ENCODE measurements at places on chromosomes 7 and 10.

GRCh38 chr10:96310321-96310669 is 6.1 kb downstream of the DNTT start:
- no peak for DNase-seq

GRCh38 chr10:125662584-125662983 is 20.4 kb downstream of the TEX36 start:
- no peak for DNase-seq

GRCh38 chr10:70981936-70982335 is 93.6 kb upstream of the PCBD1 start:
- DNase-seq = no peak

GRCh38 chr7:571718-572415 is 52.2 kb upstream of the PDGFA start:
- DNase-seq = no peak

GRCh38 chr10:132458586-132459300 is 61.7 kb downstream of the PWWP2B start:
- peak; percentile 77 for DNase-seq

DNA sequence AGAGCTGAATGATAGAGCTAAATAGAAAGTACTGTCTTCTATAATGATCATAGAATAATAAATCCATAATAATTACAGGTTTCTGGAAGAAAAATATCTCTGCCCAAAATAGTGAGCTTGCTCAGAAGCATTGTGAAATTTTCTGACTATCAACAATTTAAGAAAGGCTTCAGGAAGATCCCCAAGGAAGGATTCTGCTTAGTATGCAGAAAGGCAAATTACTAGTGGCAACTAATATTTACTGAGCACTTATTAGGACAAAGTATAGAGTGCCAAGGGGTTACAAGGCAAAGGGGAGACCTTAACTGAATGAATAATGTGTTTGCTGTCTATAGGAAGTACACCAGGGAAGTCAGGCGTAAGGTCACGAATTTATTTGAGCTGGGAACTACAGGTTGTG is 158.1 kb upstream of the LRRTM3 start:
- DNase-seq = no peak

DNA sequence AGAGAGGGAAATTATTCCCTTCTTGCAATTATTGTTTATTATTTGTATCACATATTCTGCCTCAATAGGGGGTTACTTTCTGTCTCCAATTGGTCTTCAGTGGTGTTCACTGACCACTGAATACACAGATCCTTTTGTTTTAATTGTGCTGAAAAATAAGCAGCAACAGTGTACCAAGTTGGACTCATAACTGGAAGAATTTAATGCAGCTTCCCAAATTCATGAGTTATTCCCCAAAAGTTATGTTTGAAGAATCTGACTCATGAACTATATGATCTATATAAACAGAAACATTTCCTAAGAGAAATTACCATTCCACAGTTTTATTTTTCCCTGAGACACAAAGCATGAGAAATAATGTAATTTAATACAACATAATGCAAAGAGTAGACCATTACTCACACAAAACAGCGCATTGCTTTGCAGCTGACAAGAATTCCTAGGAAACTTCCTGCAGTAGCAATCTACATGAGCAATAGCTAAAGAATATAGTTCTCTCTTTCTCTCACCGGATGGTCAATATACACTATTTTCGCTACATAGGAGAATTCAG is 479.2 kb downstream of the HTR7 start:
- no peak for DNase-seq

GRCh38 chr10:129707406-129708388 is 240.7 kb downstream of the MGMT start:
- DNase-seq = no peak

DNA sequence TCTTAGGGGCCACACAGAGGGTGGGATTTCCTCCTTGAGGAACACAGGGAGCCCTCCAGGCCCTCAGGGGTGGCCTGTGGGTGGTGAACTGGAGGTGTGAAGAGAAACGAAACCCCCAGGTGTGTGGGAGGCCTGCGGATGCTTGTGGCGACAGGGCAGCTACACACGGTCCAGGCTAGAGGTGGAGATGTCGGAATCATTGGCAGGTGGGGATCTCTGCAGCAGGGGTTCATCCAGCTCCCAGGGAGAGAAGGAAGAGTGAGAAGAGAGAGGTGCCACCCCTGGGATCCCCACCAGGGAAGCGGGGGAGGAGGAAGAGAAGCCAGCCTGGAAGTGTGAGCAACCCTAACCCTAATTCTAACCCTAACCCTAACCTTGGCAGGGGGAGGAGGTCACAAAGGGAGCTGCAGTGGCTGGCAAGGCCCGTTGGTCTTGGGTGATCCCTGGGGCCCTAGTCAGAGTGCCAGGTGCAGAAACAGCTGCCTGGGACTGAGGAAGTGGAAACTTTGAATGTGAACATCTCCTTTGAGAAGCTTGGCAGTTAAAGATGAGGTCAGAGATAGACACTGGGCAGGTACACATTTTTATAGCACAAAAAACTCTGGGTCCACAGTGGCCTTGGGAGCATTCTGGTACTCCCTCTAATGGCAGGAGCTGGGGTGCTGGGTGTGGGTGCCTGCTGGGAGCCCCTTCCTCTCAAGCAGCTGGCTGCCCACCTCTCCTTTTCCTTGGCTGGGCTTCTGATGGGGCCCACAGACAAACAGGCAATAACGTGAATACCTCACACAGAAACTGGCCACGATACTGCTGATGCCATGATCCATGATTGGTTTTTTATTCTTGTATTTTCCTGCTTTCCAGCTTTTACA is 6.8 kb upstream of the AEBP1 start:
- no peak for DNase-seq

DNA sequence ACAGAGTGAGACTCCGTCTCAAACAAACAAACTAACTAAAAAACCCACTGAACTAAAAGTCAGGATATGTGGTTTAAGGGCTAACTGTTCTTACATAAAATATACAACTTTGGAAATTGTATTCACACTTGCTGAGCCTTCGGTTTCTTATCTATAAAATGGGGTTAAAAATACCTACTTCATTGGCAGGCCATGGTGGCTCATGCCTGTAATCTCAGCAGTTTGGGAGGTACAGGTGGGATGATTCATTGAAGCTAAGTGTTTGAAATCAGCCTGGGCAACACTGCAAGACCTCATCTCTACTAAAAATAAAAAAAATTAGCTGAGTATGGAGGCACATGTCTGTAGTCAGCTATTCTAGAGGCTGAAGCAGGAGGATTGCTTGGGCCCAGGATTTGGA is 115.4 kb upstream of the KLF6 start:
- DNase-seq = no peak

DNA sequence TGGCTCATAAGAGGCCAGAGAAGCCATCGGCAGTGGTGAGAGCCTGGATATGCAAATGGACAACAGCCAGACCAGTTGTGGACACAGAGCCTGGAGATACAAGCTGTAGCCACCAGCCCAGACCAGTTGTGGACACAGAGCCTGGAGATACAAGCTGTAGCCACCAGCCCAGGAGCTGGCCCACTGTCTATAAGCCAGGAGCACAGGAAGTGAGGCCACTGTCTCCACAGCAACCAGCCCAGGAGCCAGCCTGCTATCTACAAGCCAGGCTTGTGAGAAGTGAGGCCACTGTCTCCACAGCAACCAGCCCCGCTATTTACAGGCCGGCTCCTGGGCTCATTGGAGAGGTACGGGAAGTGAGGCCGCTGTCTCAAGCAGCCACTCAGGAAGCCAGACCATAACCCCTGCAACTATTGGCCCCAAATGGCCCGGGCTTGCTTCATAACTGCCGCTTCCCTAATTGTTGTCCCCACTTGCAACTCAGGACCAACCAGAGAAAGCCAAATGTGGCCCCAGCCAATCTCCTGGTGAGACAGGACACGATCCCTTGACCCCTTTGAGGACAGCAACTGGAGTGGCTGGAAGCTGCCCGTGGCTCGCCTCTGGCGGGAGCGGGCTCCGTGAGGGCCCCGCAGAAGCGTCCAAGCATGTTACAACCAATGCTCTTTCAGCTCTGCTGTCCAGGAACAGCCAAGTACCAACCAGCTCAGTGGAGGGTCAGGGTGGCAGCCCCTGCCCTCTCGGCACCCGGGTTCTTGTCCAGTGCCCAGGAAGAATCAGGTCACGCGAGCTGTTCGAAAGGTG is 44.1 kb upstream of the CNPY1 start:
- DNase-seq = no peak

GRCh38 chr7:23450518-23450917 is 19.8 kb downstream of the IGF2BP3 start:
- DNase-seq = no peak

DNA sequence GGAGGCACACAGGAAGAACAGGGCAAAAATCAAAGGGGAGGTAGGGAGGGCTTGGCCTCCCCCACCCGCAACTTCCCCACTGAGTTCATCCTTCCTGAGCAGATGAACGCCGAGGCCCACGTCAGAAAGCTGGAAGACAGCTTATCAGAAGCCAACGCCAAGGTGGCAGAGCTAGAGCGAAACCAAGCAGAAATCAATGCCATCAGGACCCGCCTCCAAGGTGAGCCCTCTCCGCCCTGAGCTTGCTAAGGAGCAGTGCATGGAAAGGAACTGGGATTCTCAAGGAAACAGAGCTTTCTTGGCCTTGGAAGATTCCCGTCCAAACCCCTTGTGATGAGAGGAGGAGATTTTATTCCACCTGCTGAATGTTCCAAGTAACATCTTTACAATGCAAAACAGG is 16.5 kb downstream of the MYH16 start:
- DNase-seq = no peak

DNA sequence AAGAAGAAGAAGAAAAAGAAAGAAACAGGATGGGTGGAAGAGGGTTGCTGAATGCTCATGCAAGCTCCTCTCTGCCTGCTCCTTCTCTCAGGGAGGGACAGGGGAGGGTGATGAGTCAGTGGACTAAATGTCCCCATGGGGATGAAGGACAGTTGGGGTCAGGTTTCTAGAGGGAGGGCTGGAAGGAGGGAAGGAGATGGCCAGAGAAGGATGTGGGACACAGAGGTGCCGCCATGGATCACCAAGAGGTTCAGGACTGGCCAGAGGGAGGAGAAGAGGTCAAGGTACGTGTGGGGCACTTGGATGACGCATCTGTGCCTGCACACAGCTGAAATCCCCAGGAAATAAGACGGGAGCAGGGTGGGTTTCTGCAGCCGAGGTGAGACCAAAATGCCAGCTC is 88.9 kb upstream of the GTF2I start:
- no peak for DNase-seq

GRCh38 chr7:42099470-42100155 is 137.4 kb downstream of the GLI3 start:
- DNase-seq = no peak

GRCh38 chr7:146115548-146115850 is 1.1 kb upstream of the CNTNAP2 start:
- DNase-seq = no peak

DNA sequence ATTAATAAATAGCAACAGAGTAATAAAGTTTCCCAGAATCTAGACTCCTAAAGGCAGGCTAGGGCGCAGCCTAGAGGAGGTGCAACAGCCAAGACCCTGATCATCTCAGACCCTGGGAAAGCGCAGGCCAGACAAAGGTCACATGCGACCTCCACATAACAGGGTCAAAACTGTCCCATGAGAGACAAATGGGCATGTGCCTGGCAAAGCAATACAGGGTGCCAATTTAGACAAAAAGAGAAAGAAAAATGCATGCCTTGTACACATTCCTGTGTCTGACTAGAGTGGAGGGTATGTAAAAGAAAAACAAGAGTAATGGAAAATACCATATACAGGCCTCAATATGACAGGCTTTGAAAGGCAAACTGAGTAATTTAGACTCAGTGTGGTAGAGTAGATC is 22.2 kb downstream of the MPP7 start:
- no peak for DNase-seq

DNA sequence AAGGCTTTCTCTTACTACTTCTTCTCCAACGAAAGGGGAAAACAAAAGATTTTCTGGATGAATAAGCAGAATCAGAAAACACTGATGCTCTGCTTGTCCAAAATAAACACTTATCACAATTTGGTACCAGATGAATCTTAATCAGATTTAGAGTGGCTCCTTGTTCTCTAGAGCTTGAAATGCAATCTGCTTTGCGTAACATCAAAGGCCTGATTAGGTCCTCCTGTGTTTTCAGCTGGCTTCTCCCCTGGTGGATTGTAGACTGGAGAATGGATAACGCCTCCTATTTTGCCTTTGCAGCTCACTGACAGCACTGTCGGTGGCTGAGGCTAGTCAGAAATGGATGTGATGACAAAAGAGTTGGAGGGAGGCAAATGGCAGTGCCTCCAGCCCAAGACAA is 91.2 kb downstream of the FAM13C start:
- no peak for DNase-seq

- DNase-seq = peak; percentile 39
Measured at GRCh38 chr10:97463363-97464132, 17.6 kb downstream of the ZDHHC16 start.

- peak; percentile 13 for DNase-seq
Measured at GRCh38 chr10:125064681-125065492, 95.5 kb downstream of the CTBP2 start.

- DNase-seq = no peak
Measured at GRCh38 chr7:158133515-158134271, 453.9 kb downstream of the PTPRN2 start.

DNA sequence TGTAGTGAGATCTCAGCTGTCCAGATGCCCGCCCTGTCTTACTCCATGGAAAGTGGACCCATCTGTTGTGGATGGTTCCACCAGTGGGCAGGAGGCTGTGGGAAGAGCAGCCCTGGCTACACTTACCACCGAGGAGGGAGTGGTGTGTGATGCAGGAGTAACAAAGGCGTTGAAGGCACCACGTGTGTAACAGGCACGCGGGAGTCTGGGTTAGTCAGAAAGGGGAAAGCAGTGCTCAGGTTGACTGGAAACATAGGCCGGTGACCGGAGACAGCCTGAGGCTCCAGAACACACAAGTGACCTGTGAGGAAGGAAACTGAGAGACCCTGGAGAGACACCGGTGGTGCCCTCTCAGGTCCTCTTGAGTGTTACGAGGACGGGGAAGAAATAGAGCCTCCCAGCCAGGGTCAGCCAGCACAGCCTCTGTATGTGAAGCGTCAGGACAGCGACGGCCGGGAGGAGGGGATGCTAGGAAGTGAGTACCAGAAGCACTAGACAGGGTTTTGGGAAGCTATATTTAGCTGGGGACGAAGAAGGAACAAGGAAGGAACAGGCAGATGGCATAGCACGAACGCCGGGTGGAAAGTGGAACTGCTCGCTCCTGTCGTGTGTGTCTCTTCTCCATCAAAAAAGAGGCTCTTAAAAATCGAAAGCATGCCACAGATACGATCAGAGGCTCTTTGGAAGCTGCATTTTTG is 51.7 kb downstream of the DAGLB start:
- no peak for DNase-seq

GRCh38 chr7:36686499-36686898 is 37.8 kb downstream of the AOAH start:
- DNase-seq = peak; percentile 33

GRCh38 chr7:143936087-143937009 is 1.3 kb downstream of the OR2F2 start:
- DNase-seq = no peak

- DNase-seq = no peak
Measured at GRCh38 chr7:128136215-128136597, 104.9 kb upstream of the LEP start.

Data from stimulated activated CD4-positive, alpha-beta T cell treated with anti-CD3 and anti-CD28 coated beads, Interleukin-2, amount 100 ng/mL, for 48 hours (primary cell).